ENCODE measurements at places on chromosomes 5 and 9.
A peak's percentile ranks its signal among the peaks of the same experiment; 100 is the strongest.

GRCh38 chr9:86599561-86599960, 245.4 kb upstream of the TUT7 start:
- no peak for DNase-seq

- DNase-seq = no peak
Measured at GRCh38 chr9:130333041-130333711, 67.6 kb downstream of the HMCN2 start.

- no peak for DNase-seq
Measured at GRCh38 chr5:94945656-94946055, 327.2 kb downstream of the SLF1 start.

DNA sequence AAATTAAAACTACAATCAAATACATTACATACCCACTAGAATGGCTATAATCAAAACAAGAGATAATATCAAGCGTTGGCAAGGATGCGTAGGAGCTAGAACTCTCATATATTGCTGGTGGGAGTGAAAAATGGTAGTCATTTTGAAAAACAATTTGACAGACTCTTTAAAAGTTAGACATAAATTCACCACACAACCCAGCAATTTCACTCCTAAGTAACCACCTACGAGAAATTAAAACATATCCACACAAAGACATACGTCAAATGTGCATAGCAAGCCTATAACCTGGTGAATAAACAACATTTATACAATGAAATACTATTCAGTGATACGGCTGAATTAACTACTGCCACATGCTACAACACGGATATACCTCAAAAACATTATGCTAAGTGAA, 44.7 kb downstream of the GKAP1 start:
- no peak for DNase-seq

- DNase-seq = no peak
Measured at GRCh38 chr5:78734094-78734845, 85.7 kb upstream of the LHFPL2 start.

DNA sequence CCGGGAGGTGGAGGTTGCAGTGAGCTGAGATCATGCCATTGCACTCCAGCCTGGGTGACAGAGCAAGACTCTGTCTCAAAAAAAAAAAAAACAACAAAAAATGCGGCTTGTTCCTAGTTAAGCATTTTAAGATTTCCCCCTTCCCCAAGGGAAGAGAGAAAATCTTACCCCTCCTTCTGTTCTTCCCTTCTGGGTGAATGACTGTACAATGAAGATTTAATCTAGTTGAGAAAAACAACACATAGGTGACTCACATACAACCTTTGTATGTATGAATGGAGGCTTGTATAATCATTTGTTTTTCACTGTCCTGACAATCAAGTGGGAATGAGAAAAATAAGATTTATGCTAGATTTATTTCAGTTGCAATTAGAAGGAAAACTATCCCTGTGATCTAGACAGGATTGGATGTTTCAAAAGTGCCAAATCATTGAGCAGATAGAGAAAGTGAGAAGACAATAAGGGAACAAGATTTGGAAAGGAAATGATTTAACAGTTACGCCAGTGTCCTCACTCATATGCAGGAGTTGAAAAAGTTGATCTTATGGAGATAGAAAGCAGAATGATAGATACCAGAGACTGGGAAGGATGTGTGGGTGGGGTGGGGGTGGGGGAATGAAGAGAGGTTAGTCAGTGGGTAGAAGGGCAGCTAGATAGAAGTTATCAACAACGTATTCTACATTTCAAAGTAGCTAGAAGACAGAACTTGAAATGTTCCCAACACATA, 16.7 kb downstream of the GDA start:
- no peak for DNase-seq

DNA sequence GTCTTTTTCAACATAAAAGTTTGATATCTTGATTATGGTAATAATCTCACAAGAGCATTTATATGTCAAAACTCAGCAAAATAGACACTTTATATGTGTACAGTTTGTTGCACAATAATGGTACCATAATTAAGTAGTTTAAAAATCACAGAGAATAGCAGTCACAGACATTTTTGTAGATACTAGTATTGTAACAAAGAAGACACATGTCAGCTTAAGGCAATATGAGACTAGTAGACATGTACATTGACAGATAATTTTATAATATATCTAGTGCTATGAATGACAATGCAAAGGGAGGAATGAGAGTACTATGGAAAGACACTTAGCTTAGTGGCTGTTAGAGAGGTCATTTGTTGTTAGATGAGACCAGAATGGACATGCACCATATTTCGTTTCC, 1490.6 kb upstream of the CDH6 start:
- no peak for DNase-seq

DNA sequence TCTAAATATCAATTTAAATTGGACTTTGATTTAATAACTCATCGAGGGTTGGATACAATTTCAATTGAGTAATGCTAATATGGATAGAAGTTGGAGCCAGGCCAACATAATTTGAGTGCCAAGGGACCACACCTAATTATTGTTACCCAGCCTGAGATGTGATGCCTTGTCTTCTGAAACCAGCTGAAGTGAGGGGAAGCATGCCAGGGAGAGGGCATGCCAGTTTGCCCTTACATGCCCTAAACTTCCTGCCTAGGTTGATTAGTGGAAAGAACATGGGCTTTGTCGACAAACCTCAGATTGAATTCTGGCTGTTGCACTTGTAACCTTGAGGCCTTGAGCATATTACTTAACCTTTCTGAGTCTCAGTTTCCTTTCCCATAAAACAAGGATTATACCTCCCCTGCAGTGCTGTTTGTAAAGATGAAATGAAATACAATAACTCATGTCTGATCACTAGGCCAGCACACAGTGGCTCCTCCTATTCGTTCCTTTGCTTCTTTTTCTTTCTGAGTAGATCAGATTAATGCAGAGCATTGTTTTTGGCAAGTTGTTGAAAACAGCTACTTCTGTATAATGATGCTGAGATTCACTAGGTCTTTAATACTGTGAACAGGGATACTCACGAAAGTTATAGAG, 412.8 kb downstream of the TLE4 start:
- no peak for DNase-seq

DNA sequence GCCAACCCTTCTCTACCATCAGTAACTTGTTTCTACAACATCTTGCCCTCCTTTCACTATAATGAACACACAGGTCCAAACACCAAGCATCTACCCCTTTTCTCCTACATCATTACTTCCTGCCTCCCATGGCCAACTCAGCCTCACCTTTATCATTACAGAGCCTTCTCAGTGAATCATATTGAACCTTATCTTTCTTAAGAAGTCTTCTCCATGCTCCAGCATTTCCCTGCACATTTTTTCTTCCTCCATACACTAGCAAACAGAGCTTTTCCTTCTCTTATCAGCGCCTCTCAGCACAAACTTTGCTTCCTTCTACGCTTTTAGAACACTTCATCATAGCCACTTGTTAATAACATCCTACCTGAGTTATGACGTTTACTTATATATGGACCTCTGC, 148.2 kb downstream of the ARL15 start:
- DNase-seq = no peak

DNA sequence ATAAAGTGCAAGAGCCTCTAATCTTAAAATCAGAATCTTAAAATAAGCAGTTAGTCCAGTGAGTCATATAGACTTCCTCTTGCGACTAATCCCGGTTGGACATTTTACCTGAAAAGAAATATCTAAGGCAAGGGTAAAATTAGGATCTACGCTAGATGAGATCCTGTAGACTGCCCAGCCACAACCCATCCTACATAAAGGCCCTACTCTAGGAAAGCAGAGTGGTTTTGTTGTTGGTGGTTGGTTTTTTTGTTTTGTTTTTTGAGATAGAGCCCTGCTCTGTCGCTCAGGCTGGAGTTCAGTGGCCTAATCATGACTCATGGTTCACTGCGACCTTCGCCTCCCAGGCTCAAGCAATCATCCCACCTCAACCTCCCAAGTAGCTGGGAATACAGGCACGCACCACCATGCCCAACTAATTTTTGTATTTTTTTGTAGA, 6.9 kb downstream of the TSC1 start:
- no peak for DNase-seq

GRCh38 chr5:34914671-34915138, 599 bp downstream of the RAD1 start:
- DNase-seq = peak; percentile 43

DNA sequence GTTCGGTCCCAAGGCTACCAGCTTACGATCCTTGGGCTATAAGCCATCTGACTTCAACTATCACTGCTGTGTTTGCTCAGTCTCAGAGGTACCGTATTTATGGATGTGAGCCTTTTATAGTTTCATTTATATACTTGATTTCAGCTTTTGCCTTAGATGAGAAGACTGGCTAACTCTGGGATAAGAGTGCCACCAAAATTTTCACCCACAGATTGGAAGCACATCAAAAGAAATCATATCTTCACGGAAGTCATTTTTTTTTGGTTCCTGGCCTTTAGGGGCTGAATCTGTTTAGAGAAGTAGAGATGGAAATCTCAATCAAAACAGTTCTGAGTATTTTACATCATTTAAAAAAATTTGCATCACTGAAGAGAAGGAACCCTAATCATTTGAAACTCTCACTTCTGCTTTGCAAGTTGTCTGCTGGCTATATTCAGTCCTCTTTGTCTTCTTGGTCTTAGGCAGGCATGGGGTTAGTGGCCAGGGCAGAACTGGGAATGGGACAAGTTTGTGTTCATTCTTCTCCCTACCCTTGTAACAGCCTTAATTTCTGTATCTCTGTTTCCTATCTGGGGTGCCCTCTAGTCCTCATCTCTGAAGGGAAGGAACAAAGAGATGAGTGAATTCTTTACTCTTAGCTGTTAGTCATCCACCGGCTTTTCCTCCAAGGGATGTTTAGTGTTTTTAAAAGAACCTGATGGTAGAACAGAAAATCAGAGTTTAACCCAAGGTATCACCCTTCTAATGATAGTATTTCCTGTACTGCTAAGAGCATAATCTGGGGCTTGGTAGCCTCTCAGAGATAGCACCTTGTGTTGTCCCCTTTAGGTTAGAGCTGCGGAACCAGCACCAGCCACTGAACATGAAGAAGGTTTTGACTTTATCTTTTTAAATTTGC, 14.1 kb upstream of the TNFAIP8 start:
- DNase-seq = peak; percentile 41
